ENCODE measurements at places on chromosomes 3 and 15.
A peak's percentile ranks its signal among the peaks of the same experiment; 100 is the strongest.

GRCh38 chr3:152139651-152140050 is 129.1 kb upstream of the MBNL1 start:
- no peak for DNase-seq

DNA sequence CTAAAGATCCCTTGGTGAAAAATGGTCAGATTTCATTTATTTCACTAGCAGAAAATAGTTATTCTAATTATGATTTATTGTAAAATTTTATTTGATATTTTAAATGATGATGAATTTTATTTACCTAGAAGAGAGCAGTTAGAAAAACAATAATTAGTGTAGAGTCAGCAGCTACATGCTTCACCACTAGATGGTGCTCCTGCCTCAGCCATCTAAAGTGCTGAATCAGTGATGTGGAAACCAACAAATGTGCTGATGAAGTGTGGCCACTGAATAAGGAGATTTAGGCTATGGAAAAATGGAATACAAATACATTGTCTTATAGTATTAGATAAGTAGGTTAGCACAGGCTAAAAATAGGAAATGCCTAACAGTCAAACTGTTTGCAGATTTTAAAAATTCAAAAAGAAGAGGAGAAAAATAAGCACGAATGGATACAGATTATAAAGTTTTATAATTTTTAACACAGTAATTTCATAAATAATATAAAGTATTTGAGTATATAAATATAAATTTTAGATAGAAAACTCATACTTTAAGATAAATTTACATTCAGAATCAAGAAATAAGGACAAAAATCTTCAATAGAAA is 109.8 kb downstream of the PPP2R3A start:
- peak; percentile 72 for DNase-seq

DNA sequence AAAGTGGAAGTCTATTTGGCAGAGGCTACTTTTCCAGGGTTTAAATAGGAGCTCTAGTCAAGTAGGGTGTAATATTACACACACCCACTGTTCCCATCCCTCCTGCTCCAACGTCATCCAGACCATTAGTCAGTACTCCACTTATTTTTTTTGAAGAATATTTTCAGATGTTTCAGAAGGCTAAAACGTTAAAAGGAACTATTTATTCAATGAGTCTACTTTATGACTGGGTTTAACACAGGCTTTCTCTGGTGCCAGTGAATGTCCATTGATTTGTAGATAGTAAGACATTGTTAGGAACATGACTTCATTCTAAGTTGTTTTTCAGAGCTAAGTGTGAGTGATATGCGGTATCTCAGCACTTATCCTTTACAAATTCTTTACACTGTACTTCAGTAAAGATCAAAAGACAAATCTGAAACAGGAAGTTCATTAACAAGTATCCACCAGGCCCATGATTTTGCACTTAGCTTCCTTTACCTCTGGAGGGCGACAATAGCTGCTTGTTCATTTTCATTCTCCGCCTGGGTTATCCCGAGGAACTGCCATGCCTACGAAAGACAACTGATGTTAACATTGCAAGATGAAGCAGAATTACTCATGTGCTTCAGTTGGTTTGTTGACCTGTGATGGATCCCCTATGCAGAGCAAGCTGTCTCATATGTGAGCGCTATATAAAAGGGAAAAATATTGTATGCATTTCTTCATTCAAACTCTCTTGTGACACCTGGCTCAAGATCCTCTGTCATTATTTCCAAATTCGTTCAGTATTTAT is 158.7 kb downstream of the USP13 start:
- peak; percentile 81 for DNase-seq

- DNase-seq: no peak
Observed at GRCh38 chr15:63408524-63408923, 26.9 kb upstream of the CA12 start.

- no peak for DNase-seq
Observed at GRCh38 chr3:46146021-46146420, 62.1 kb downstream of the CCR1 start.

- DNase-seq: peak; percentile 5
Observed at GRCh38 chr3:187997490-187997889, 156.5 kb upstream of the LPP start.

DNA sequence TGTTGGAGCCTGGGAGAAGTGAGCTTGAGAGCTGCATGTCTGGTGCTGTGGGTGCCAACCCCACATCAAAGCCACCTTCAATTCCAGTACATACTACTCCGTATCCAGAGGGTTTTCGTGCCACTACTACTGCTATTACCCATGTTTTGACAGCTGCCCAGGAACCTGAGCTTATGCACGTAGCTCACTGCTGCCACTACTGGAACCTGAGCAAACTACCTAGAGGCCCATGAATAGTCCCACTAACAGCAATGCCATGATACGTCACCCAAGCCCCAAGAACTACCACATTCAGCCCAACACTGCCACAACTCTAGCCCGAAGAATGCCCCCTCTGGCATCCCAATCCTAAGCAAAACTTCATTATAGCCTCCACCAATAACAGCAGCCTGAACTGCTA is 215.2 kb upstream of the BCHE start:
- peak; percentile 47 for DNase-seq
